ENCODE measurements at places on chromosomes 5 and 9.

GRCh38 chr5:78046006-78046405, 248.5 kb downstream of the AP3B1 start:
- DNase-seq: no peak

DNA sequence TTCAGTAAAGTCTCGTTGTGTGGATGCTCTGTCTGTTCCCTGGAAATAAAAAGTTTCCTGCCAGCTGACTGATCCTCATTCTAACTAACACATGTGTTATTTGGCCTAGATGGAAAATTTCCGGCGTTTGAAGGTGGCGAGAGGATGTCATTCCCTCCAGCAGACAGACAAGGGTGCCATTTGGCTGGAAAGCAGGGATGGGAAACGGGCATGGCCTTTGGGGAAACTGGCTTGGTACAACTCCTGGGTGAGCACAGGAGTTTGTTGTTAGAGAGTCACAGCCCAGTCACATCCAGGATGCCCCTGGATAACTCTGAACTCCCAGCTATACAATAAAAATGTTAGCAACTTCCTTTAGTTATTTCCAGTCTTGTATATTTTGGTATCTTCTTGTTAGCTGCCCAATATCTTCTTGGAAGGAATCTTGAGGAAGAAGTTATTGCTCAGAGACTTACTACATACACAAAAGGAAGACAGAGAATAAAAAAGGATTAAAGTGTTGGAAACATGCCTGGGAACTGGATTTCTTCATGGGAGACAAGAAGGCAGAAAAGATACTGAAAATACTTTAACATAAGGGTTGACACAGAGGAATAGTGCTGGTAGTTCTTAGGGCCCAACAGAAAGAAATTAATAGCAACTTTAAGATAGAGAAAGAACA, 41.9 kb downstream of the TEK start:
- DNase-seq: no peak

GRCh38 chr5:133736512-133736911, 124.2 kb upstream of the FSTL4 start:
- no peak for DNase-seq

GRCh38 chr5:176491101-176491502, 42.9 kb downstream of the FAF2 start:
- no peak for DNase-seq

Data from effector memory CD8-positive, alpha-beta T cell (primary cell).